Omental fat pad (tissue), 4 donors: ENCODE measurements at places on chromosomes 13 and 19. TPM values are rescaled to one million over a fixed set of nuclear protein-coding genes. Genes with fewer than 3 reads are reported as not detected.

HS6ST3 gene
- total RNA-seq: not detected

BCAM gene
- 45.1 TPM for total RNA-seq

IFNL1 gene
- total RNA-seq: not detected

C19orf33 gene
- 28.8 TPM for total RNA-seq

SCN1B gene
- 23.2 TPM for total RNA-seq

CCDC8 gene
- total RNA-seq: 1.7 TPM

KCTD4 gene
- not detected for total RNA-seq

SKA3 gene
- not detected for total RNA-seq

SH2D3A gene
- total RNA-seq: 2.0 TPM

PSG7 gene
- not detected for total RNA-seq

CERS1 gene
- total RNA-seq: not detected

CEACAM18 gene
- total RNA-seq: not detected

POU2F2 gene
- total RNA-seq: 1.0 TPM

TGFBR3L gene
- total RNA-seq: not detected

CEACAM3 gene
- not detected for total RNA-seq

ACER1 gene
- total RNA-seq: not detected
